Left renal pelvis (tissue), 4 donors: ENCODE measurements at places on chromosomes 2 and 18.

DNA sequence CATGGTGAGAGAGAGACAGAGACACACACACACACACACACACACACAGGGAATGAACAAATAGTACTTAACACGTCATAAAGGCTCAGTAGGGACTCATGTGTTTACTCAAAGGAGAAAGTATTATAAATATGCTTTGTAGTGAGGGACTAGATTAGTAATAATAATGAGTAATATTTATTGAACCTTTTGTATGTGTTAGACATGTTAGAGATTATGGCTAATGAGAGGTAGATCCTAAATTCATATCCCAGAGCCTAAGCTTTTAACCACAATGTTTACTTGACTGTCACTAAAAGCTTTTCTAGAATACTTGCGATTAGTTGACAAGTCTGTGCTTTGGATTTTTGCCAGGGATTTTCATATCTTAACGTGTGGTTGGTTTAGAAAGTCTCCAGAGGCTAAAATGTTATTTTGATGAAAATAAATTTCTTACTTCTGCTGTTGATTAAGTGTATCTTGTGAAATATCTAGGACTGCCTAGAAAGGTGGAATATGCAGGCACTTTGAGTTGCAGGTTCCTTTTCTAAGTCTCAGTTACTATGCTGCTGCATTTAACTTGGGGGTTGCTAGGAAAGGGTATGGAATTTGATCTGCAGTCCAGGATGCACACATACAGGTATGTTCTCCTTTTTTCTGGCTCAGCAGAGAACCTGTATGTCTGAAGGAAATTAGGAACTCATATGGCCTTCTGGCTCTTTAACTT lies 64.5 kb downstream of the UBR3 start:
- DNase-seq: no peak

DNA sequence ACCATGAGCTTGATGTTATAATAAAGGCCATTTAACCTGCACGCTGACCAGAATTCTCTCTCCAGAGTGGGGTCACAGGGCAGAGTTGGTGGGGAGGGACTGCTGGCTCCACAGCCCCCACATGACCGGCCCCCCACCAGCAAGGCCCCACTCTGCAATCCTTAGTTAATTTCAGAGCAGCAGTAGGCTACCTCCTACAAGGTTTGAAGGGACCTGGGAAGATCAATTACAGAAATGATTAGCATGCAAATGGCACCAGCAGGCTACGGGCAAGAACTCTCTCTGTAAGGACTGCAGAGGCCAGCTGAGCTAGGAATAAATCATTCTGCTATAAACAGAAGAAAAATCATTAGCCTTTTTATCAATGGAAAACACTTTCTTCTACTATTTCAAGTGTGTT lies 135.3 kb downstream of the C1D start:
- no peak for DNase-seq

DNA sequence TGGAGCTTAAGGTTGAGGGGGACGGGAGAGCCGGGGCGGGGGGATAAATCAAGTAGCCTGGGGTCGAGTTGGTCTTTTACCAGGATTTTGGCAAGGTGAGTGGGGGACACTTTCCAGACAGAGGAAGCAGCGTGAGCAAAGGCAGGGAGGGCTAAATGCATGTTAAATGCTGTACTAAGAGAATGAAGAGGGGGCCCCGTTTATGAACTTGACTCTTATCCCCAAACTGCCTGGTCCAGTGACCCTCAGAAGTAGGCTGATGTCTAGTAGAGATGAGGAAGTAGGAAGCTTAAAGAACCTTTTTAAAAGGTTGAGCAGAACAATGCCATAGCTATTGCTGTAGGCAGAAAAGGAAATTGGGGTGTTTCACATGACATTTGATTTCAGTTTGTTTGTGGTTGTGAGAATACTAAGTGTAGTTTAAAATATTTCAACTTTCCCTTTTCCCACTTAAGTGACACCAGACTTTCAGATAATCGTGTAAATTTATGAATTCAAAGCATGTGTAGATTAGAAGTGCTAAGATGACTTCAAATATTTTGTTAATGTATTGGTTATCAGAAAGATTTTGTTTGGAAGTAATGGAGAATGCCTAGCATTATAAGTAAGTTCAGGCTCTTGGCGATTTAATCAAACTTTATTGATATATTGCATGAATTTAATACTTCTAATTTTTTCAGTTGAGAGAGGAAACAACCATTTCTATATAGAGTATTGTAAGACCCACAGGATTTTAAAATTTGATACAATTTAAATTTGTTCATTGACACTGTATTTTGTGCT lies 1.8 kb downstream of the REL start:
- DNase-seq: no peak

DNA sequence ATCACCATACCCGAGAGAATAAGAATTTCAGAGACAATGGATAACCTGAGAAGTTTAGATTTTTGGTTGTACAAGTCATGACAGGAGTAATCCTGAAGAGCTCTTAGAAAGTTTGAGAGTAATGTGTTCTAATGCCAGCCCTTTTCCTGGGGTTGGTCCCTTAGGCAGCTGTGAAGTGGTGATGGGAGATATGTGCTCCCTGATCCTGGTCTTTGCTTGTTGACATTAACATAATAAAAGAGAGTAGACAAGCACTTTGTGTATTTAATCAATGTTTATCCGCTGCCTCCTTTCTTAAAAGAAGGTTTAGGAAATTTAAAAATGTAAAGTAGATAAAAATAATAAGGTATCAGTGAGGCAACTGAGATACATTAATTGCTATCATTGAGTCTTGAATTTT lies 13.8 kb upstream of the DSC3 start:
- no peak for DNase-seq

- DNase-seq: no peak
Measured at GRCh38 chr2:219000569-219000960, 7.3 kb upstream of the CRYBA2 start.

GRCh38 chr18:78945628-78946027 lies 34.0 kb upstream of the SALL3 start:
- DNase-seq: no peak

- DNase-seq: no peak
Measured at GRCh38 chr2:55482186-55482884, 37.2 kb upstream of the CFAP36 start.

DNA sequence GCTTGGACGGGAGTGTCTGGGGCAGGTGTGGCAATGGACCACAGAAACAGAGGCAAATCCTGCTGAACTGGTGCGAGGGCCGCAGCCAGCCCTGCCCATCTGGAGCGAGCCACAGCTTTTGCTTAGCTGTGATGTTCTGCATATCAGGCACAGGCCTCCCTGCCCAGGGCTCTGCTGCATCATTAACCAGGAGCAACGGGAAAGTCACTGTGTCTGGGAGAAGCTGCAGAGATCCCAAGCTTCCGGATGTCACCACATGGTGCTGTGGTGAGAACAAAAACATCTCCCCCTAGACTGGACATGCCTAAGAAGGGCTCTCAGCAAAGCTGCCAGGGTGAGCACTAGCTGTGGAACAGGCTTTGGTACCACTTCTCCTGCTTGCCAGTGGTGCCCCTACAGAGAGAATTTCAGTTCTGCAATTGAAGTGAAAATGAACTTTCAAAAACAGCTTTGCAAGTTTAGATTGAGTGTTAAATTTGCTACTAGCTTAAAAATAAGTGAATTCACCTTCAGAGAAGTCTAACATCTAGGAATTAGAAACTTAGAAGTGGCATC lies 172.9 kb upstream of the MYT1L start:
- no peak for DNase-seq

- DNase-seq: no peak
Measured at GRCh38 chr2:158761621-158762020, 33.5 kb upstream of the DAPL1 start.

- DNase-seq: no peak
Measured at GRCh38 chr2:158659483-158659882, 135.6 kb upstream of the DAPL1 start.

DNA sequence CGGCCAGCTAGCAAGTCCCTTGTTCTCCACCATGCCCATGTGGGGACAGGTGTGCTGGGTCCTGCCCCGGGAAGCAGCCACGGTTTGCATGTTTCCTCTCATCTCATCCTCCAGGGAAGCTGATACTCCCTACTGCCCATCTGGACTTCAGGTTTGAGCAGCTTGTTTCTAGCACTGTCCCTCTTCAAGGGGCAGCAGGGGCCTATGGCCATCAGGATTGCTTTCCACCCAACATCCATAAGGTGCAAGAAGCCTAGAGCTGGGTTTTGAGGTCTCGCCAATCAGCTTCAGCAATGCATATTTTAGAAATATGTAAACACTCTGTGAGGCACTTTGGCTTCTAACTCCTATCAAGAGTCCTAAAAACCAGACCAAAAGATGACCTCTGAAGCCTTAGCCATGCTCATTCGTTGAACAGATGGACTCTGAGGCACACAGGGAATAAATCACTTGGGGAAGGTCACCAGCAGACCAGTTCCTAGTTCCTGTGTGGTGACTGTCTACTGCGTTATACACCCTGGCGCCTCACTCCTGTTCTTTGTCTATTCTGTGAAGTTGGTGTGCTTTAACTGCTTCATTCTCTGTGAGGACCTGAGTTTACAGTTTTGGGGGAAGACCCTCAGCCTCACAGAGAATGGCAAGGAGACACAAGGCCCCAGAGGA lies 192.6 kb upstream of the TWIST2 start:
- no peak for DNase-seq
